ENCODE measurements at places on chromosomes 7 and 10.
A peak's percentile ranks its signal among the peaks of the same experiment; 100 is the strongest.

GRCh38 chr7:12722136-12722535 is 34.7 kb downstream of the ARL4A start:
- DNase-seq: no peak

- peak; percentile 9 for DNase-seq
Measured at GRCh38 chr10:98414932-98415730, at the start of gene PYROXD2. Gene PYROXD2 (minus strand): TSS chr10:98415182. CDS start chr10:98415135, 47 bp downstream.

DNA sequence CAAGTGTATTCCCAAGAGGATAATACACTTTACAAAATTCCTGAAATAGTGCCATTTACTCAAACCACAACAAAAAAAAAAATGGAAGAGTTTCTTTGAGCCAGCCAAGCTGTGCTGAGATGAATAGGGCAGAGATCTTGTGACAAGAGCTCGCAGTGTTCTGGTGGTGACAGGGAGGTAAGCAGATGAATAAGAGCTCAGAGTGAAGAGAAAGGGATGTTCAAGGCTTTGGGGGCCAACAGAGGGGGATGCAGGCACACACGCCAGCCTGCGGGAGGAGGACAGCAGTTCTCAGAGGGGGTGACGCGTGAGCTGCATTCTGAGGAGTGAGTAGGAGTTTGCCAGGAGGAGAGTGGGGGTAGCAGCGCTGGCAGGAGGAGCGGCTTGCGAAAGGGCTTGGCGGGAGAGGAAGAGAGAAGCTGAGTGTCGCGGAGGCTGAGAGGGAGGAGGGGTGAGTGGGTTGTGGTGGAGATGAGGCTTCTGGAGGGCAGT is 194.4 kb upstream of the IMMP2L start:
- no peak for DNase-seq

DNA sequence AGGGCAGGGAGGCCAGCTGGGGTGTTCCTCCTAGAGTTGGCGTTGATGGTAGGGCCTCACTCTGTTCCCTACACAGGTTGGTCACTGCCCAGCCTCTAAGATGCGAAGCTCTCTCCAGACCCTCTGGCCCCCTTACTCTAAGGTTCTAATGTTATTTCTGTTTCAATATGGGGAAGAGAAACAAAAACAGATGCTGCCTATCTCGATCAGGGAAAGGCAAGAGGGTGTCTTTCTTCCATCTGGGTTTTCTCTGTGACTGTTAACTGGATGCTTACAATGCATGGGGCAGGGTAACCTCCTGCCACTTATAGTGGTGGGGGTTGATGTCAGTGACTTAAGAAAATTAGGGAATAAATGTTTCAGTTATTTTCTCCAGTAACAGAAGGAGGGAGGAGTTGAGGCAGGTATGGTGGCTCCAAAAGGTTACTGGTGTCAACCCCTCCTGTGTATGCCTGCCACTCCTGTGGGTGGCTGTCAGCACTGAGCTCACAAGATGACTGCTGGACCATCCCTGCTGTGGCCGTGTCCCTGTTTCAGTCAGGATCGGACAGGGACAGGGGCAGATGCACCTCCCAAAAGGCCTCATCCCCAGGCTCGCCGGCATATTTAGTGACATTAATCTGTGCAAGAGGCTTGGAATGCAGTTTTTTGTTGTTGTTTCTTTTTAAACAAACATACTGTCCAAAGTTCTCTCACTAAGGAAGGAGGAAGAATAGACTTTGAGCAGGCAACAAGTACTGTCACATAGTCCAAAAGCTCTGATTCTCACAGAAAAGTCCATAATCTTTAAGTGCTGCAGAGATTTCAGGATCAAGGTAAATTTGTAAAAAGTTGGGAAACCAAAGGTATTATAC is 39.6 kb upstream of the SYPL1 start:
- no peak for DNase-seq

DNA sequence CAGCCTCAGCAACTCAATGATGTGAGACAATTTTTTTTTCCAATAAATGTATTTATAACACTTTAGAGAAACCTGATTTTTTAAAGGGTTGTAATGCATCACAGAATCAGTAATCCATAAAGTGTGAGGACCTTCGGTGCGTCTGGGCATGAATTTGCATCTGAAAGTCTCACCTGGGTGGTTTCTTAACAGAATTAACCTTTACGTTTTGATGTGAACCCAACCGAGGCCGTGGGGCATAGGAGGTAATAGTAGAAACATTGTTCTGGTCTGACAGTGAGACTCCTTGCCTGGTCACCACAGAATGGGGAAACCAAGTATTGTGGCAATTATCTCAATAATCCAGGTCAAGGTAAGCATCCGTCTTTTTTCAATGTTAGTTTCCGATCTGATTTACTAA is 114.6 kb downstream of the PRKCQ start:
- no peak for DNase-seq

GRCh38 chr7:28052933-28053332 is 127.7 kb downstream of the JAZF1 start:
- no peak for DNase-seq

DNA sequence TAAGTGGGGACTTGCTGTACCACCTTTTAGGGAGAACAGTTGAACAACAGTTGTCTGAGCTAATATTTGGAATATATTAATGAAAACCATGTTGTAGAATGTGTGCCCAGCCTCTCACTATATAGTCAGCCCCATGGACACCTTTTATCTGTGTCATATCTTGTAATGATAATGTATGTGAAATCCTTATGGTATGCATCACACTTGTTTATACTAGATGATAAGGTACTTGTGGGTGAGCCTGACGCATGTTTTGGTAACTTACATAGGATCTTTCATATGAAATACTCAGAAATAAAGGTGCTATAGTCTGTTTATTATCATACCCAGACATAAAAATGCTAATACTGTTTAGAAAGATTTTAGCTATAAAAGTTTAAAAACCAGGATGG is 32.8 kb downstream of the CAMK1D start:
- no peak for DNase-seq

DNA sequence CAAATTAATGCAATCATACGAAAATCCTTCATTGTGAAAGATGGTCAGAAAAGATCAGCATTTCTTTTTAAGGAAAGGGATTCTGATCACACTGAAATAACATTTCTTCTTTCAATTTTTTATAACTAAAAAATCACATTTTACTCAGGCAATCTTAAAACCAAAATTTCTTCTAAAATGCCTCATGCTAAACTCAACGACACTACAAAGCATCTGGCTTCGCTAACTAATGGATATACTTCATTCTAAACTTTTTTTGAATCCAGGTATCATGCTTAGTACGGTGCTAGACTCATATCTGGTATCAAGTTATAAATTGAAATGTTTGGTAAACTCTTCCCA is 100.4 kb downstream of the CUBN start:
- DNase-seq: no peak

- no peak for DNase-seq
Measured at GRCh38 chr10:28716748-28717147, 39.4 kb downstream of the BAMBI start.

GRCh38 chr7:131493581-131493980 is 62.8 kb downstream of the PODXL start:
- DNase-seq: no peak

DNA sequence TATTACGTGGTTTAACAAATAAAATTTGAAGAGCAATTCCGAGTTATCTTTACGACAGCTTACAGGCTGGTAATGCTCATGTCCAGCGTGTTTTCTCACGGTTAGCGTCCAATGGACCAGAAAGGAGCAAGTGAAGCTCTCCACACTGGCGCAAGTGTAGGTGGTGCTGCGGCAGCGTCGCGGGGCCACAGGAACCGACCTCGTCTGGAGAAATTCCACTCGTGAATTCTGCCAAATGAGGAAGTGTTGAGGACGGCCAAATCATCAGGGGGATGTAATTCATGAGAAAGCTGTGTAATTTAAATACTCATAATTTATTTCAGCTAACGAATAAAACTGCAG is 350 bp upstream of the ZNF37A start:
- DNase-seq: no peak

DNA sequence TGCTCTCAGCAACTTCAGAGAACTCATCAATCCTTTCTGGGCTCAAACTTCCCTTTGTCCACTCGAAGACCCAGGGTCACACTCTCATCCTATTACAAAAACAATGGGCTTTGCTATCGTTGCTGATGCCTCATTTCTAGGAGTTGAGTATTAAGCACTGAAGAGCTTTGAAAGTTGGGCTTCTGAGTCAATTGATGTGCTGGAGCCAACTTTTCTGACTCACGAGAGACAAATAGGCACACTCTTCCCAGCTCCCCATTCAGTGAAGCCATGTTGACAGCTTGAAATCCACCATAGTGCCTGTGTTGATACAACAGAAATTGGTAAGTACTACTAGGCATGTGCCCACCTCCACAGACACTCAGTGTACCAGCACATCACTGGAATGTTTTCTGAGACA is 97.5 kb upstream of the PRSS58 start:
- no peak for DNase-seq

DNA sequence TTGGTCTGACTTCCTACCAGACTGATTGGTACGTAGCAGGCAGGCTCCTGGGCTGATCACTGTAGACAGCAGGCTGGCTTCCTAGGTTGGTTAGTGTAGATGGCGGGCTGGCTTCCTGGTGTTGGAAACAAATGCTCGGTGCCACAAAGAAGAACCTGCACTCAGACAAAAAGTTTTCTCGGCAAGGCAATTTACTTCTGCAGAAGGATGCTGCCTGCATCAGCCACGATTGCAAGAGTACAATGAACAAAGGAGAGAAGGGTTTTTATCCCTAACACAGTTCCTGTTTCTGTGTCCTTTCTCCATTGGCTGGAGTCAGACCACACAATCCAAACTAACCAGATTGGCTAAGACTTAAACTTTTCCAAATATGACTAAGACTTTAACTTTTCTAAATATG is 123.6 kb upstream of the PPP2R2D start:
- no peak for DNase-seq

DNA sequence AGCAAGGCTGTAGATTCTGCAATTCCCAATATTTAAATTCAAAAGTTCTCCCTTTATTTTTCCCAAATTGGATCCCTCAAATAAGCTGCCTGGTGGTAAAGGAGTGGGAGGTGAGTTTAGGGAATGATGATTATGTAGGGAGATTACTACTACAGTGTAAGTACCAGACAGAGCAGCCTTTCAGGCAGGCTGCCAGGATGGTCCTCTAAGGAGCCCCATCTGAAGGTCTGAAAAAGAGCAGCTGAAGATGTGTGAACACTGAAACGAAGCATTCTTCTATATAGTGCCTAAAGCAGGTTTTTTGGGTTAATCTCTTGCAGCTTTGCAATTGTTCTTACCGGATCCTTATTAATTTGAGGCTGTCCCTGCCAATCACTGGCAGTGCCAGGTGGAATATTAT is 84.7 kb downstream of the CREB5 start:
- no peak for DNase-seq

DNA sequence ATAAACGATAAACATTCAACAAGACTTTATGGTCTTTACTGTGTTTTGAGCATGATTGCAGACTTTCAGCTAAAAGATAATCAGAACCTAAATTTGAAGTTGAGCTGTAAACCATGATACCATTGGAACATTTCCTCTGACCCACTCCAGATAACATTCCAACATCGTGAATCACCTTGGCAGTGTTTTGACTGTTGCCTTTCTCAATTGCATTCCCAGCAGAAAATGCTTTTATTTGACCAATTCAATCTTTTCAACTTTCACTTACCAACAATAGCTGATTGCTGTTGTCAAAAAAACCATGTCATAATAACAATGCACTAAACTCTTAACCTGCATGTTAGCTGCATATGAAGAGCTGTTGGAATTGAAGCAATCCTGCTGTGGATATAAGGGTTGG is 165.5 kb downstream of the MDFIC start:
- no peak for DNase-seq

GRCh38 chr10:601660-601963 is 87.9 kb downstream of the DIP2C start:
- no peak for DNase-seq

All from stimulated activated CD4-positive, alpha-beta T cell treated with anti-CD3 and anti-CD28 coated beads, Interleukin-15, amount 100 ng/mL, for 48 hours (primary cell).